ENCODE measurements at places on chromosomes 7 and 10. TPM values are rescaled to one million over a fixed set of nuclear protein-coding genes. Genes with fewer than 3 reads are reported as not detected.

GRCh38 chr7:111750878-111751277, 188.6 kb upstream of the IMMP2L start:
- DNase-seq = no peak

DNA sequence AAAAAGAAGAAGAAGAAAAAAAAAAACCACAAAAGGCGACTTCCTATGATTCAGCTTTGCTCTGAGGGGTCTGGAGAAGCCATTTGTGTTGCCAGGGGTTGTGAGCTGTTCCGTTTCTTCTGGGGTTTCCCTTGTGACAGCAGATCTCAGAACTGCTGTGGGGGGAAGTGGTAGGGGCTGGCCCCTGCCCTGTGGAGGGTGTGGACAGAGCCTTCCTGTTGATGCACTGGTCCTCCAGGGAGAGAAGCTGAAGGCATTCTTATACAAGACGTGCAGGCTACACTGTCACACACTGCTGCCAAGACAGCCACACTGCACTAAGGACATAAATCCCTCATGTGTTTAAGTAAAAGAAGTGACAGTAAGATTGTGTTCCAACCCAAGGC, 17.3 kb upstream of the CSGALNACT2 start:
- no peak for DNase-seq

DNA sequence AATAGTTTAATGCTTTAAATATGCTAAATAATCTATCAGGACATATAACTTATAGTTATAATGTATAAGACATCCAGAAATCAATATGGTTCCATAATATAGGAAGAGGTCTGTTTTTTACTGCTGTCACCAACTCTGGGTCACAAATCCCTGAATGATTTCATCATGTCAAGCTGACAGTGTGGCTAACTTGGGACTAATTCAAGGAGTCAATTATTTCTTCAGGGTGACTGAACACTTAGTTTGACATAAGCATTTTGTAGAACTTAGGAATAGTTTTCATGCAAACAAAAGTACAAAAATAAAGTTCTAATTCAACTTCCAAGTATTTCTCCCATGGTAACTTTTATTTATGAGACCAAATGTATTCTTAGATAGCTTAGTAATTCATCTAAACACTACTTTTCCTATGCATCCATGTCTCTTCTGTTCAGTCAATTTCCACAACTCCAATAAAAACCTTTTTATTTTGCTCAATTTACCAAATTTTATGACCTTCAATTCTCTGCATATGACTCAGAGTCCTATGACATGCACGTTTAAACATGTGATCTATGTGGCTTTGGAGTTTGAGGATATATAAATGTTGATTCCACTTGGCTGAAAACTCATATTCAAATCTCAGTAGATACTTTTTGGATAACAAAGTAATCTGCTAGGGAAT, 40.3 kb upstream of the GNAT3 start:
- DNase-seq = no peak

DNA sequence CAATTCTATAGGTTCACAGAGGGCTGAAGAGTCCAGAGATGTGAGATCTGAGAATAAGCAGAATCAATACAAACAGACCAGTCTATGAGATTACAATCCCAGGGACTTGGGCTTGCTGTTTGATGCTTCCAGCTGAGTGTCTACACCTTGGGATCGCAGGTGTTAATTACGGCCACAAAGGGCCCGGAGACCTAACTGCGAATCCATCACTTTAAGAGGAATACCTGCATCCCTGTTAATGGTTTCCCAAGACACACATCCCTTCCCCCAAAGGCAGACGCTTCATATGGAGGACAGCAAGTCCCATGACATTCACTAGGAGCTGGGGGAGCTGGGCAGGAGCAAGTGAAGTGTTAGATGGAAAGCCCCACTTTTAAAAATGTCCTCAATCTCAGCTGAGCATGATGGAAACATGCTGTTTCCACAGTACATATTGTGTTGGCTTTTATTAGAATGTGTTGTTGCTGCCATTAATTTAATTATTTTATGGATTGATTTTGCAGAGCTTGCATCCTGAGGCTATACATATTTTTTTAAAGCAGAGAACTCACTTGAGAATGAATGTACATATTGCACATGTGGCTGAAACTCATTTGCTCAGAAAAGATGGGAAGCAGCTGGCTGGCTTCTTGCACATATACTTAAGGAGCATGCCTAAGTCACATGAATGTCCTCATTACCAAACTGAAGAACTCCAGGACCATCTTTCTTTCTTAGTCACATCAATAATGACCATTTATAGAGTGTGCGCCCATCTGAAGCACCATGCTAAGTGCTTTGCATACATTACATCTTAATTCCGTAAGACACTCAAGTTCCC, 151.3 kb downstream of the NEBL start:
- DNase-seq = no peak

- no peak for DNase-seq
Observed at GRCh38 chr7:10821156-10821555, 152.5 kb upstream of the PHF14 start.

DNA sequence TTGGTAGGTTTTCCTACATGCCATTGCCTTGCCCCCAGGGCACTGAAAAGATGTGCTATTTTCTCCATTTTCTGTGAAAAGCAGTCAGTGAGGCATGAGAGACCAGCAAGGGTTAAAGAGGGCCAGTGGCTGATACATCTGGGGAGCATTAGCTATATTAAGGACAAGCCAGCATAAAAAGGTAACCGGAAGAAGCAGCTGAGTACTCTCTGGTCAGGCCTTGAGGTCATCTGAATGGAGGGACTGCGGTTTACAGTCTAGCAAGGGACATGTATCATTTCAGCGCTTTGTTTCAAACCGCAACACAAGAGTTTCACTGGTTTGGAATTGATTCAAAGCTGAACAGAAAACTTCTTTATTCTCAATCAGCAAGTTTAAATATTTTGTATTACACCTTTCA, 120.4 kb downstream of the EPDR1 start:
- no peak for DNase-seq

- no peak for DNase-seq
Observed at GRCh38 chr7:157961731-157962457, 625.1 kb downstream of the DNAJB6 start.

DNA sequence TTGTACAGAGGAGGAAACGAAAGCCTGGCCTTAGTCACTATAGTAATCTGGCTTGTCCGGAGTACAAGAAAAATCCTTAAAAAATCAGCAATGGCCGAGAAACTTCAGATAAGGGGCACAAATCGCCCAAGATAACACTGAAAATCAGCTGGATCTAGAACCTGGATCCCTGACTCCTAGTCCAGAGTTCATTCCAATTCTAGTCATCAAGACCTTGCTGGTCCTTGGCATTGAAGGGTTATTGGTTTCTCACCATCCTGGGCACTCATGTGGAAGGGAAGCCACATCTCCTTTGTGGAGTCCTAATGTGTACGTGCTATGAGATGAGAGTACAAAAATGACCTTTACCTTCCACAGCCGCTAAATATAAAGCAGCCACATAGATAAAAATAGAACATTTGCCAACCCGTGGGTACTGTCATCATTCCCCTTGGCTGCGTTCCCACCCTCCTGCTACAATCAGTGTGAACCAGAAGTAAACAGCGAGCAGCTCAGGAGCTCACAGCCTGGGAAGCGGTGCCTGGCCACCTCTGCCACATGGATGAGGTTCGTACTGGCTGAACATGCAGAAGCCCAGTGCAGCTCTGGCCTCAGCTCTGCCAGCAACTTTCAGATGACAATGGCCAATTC, 116.0 kb upstream of the PDLIM1 start:
- DNase-seq = no peak

GRCh38 chr7:116198748-116199410, 11.5 kb upstream of the TES start:
- DNase-seq = no peak

GRCh38 chr10:11231285-11231684, 213.6 kb downstream of the CELF2 start:
- no peak for DNase-seq

DNA sequence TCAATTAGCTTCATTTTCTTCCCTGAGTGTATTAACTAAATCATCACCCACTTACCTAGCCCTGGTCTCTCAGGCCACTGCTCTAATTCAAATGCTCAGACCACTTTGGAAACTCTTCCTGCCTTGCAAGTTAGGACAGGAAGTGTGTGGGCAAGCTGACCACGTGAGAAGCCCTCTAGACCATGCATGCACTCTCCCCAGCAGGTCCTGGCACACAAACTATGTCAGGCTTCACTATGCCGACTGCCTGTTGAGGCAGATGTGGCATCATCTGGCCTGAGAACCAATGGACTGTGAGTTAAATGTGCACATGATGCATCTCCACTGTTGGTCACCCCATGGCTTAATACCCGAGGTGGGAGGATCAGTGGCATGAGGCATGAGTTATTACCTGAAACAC, 439.6 kb downstream of the GRID1 start:
- no peak for DNase-seq

DNA sequence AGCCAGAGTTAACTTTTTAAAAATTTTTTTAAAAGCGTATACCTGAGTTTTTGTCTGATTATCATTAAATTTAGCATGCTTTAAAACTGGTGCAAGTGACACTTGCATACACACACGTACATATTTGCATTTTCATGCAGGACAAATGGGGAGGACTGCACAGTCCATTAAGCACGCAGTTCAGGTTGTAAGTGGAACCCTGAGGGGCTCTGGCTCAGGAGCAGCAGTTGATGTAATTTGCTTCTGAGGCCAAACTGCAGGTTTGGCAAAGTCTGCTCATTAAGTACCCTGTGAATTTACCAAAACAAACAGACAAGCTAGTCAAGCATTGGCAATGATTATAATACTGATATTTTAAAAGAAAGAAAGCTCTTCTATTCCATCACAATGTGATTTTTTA, 215.8 kb upstream of the PFKP start:
- no peak for DNase-seq

GRCh38 chr10:30833628-30833970, 198.1 kb downstream of the ZNF438 start:
- no peak for DNase-seq

DNA sequence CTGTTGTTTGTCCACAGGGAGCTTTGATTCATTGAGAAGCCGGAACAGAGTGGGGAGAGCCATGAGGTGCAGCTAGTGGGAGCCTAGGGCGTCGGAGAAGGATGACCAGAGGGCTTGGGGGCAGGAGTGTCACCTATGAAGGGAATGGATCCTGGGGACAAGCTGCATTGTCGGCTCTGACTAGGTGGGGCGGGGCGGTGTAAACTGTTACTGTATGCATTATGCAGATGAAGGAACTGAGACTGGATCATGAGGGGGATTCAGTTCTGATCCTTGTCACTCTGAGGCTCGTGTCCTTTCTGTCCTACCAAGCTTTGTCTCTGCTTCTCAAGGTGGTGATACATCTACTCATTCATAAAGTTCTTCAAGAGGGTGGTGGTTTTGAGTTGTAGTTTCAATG, 39.9 kb upstream of the MMD2 start:
- no peak for DNase-seq

DNA sequence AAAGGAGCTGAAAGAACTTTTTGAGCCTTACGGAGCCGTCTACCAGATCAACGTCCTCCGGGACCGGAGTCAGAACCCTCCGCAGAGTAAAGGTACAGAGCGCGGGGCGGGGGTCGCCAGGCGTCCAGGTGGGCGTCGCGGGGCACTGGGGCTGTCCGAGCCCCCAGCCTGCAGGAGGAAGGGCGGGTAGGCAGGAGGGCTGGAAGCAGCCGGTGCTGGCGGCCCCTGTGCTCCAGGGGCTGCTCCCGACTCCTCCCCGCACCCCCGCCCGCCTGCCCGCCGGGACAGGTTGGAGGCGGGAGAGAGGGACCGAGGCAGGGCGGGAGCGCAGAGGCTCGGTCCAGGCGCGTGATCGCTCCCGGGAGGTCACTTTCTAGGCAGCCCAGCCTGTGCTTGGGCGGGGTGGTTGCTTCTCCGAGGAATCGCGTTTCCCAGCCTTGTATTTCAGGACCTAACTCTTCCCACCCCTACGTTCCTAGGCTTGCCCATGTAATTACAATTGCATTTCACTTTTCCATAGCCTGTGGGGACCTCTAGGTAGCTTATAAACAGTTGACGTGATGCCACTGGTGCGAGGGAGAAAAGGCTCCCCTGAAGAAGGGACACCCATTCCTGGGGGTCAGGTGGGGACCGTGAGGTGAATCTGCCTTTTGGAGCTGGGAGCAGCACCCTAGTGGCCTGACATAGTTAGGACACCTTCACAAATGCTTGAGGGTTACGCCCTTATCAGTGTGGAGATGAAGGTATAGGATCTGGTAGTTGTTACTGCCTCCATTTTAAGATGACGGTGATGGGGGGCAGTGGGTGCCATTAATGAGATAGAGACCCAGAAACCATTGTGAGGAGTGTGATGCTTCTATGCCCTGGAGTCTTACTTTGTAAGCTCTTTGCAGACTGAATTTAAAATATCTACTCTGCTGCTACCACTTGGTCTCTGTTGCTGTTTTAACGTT, 148.2 kb downstream of the CELF2 start:
- DNase-seq = peak; percentile 33

DNA sequence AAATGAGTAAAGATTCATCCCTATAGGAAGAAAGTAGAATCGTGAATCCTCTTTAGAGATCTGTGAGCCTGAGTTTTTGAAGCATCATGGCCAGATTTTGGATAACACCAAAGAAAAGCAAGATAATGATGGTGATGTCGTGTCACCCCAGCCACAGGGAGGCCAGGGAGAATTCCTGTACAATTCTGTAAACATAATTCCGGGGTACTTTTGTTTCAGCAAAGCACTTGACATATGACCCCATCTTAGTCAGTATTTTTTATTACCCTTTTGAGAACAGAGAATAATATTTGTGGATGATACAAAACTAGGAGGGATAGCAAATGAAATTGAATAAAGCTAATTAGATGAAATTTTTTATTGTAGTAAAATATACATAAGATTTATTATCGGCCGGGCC, 33.8 kb downstream of the NACAD start:
- DNase-seq = no peak

DNA sequence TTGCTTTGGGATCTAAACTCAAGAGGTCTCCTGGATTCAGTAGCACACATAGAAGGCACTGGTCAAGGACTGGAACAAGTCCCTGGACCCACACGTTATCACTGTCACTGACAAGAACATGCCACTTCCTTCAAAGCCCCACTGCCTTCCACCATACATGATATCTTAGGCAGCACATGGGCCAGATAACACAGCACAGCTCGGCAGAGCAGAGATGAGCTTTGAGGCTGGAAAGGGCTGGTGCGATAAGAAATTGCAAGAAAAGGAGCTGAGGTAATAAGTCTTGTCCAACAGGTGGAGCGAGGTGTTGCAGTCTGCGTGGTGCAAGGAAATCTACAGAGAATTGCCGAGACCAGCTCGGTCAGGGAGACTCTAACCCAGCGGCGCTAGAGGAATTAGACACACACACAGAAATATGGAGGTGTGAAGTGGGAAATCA, 139.8 kb upstream of the CDK13 start:
- DNase-seq = no peak

ADCK2 gene
- total RNA-seq = 14.9 TPM

VPS50 gene
- total RNA-seq = 16.0 TPM

TCAF2 gene
- 0.11 TPM for total RNA-seq

CAV1 gene
- 3.7 TPM for total RNA-seq

TEX47 gene
- total RNA-seq = not detected

CDH23 gene
- 2.0 TPM for total RNA-seq

FANK1 gene
- 2.4 TPM for total RNA-seq

EPDR1 gene
- 4.1 TPM for total RNA-seq

Data from neural crest cell (in vitro differentiated cells).